ENCODE measurements at places on chromosomes 5 and 9.

DNA sequence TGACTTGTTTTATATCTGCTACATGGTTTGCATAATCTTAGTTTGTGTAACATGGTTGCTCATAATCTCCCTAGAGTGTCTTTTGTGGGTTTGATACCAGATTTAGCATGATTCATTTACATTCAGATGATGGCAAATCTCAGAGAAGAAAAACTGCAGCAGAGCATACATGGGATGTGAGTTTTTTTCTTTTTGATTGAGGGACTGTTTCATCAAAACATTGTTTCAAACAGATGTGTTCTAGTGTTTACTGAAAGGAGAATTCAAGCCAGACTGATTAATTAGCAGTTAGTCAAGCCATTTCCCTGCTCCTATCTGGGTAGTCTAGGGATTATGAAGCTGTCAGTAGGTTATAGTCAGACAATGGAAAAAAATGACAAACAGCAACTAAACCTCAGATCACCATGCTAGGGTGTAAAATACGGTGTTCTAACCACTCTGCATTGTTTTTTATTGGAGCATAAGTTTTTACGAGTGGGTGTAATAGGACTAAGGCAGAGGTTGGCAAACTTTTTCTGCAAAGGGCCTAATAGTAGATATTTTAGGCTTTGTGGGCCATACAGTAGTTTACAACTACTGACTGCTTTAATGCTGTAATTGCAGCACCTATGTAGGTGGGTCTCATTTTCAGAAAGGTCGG lies 10.5 kb upstream of the GDNF start:
- no peak for DNase-seq

GRCh38 chr5:56323505-56323904 lies 90.4 kb upstream of the ANKRD55 start:
- DNase-seq: no peak

DNA sequence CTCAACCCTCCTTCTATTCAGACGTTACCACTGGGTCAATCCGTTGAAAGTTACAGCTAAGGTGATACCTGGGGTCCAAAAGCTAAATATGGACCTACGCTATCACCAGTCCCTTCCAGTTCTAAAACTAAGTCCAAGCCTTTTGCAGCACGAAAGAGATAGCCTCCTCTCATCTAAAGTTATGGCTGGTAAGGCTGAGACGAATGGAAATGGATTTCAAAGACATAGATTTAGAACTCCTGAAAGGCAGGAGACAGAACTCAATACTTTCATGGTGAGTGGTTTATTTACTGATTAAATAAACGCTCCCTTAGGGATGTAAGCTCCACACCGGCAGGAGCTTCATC lies 751 bp upstream of the RIC1 start:
- no peak for DNase-seq

DNA sequence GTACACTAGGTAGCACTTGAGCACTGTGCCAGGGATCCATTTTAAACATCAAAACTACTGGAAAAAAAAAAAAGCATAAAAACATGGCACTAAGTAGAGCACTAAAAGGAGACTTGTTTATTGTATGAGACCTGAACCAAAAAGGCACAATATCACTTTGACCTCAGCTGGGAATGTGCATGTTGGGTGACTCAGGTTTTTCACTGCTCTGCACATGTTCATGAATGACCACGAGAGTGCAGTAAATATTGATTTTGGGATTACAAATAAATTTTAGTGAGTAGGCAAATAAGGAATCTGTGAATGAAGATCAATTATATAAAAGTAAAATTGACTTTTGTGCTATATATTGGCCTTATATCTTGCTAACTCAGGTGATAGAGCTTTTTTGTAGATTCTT lies 11.8 kb downstream of the RMI1 start:
- no peak for DNase-seq

- peak; percentile 61 for DNase-seq
Observed at GRCh38 chr9:114071197-114071795, 6.8 kb downstream of the AMBP start.

DNA sequence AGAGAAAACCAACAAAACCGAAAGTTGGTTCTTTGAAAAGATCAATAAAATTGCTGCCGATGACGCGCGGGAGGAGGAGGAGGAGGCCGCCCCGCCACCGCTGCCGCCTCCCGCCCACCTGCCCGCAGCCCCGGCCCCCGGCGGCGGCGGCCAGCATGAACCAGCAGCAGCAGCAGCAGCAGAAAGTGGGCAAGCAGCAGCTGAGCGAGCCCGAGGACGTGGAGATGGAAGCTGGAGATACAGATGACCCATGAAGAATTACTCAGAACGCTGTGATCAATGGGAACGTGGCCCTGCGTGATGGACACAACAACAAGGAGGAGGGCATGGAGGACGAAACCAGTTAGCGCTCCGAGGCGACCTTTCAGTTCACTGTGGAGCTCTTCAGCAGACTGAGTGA lies 53.9 kb upstream of the EFNA5 start:
- DNase-seq: no peak

DNA sequence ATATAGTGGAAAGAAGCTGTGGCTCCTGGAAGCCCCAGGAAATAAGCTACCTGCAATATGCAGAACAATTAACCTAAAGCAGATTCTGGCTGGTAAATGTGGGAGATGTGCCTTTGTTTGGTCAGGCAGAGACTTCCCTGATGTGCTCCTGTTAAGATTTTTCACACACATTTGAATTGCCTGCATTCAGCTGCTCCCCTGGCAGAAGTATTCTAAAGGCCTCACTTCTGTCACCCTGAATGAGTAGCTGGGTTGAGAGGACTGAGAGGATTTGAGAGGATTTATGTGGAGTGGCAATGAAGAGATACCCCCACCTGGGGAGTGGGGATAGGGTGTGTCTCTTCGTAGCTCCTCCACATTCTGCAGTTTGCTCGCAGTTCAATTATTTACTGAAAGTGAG lies 130.5 kb downstream of the ST8SIA4 start:
- DNase-seq: no peak
